ENCODE measurements at places on chromosomes 1 and 21.

DNA sequence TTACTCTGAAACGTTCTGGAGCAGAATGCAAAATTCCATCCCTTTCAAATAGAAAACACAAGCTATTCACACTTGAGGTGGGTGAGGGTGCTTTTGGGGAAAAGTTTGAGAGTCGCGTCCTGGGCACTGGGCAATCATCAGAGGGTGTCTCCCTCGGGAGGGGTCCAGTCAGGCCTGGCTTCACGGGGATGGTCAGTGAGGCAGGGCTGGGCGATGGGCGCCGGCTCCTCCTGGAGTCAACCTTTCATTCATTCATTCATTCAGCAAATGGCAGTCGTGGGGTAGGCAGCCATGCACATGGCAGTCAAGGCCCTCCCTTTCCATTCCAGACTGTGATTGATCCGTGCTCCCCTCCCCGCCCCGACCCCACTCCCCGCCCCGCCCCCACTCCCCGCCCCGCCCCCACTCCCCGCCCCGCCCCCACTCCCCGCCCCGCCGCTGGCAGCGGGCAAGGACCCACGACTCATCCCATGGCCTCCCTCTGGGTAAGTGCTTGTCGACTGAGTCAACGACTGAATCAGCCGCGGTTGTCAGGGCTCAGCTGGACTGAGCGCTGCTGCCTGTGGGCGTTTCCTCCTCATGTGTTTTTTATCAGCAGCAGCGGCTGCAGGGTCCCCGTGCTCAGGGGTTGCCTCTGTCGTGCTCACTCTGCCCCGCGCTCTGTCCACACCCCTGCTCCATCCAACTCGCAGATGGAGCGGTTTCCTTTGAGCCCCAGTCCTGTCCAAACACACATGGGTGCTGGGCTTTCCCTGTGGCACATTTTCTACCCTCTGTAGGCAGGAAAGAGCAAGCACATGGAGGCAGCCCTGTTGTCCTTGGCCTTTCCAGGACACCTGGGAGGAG, 12.5 kb upstream of the SPSB1 start:
- peak; percentile 38 for DNase-seq

DNA sequence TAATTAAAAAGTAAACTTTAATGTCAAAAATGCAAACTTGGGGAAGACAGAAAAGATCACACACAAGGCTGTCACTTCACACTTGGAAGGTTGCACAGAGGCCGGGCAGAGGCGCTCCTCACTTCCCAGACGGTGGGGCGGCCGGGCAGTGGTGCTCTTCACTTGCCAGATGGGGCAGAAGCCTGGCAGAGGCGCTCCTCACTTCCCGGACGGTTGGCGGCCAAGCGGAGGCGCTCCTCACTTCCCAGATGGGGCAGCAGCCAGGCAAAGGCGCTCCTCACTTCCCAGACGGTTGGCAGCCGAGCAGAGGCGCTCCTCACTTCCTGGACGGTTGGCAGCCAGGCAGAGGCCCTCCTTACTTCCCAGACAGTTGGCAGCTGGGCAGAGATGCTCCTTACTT, 25.8 kb upstream of the IL6R start:
- no peak for DNase-seq

GRCh38 chr1:10615332-10615731, 140.6 kb downstream of the PEX14 start:
- DNase-seq, result no peak

DNA sequence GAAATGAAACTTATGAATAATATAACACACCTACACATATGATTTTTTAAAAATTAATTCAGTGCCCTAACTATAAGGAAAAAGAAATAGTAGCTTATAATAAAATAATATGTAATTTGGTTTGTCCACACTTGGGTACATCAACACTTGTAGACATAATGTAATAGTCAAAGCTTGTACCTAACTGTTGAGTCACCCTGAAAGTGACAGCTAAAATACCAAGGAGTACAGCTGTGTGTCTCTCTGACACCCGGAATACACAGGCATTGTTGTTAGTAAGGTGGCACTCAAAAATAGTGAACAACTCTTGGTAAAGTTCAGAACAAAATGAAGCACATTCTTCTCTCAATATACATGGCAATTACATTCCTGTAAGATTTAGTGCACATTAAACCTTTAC, 243.4 kb downstream of the TRABD2B start:
- no peak for DNase-seq

- DNase-seq, result no peak
Measured at GRCh38 chr1:163046071-163046470, 23.1 kb upstream of the RGS4 start.

DNA sequence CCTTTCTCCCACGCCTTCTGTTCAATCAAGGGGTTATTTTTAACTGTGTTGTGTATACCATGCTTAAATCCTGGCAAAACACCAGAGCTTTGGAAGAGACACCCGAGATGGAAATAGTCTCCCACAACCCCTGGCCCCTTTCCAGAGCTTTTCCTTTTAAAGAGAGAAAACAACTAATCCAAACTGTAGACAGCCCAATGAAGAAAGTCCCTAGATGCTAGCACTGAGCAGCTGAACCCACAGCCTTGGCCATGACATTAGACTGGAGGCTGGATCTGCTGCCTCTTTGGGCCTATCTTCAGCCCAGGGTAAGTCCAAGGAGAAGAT, 64.9 kb upstream of the ARTN start:
- DNase-seq, result no peak

DNA sequence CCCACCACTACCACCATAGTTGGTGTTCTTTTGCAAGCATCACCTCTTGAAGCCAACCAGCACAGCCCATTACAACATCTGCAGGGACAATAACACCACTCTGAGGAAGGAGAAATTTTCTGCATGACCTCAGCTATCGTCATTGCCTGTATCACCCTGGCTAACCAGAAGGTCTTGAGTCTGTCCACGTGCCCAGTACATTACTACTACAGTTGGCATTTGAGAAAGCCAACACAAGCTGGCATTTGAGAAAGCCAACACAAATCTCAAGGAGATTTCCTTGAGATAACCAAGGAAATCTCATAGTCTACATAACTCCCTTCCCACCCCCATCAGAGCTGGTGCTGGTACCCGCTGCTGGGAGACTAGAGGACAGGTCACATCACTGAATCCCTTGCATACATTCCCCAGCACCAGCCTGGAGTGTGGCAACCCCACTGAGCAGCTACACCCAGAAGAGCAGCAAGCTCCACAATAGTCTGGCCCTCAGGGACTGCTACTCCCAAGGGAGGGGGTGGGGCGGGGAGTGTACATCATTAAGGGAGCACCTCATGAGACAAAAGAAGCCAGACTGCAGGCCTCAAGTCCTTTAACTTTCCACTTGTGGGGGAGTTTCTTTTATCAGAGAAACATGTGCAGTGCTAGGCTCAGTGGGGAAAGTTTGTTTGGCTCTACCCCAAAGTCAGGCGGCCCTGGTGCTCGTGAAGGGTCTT, 46.0 kb upstream of the GUCA2A start:
- DNase-seq, result no peak

DNA sequence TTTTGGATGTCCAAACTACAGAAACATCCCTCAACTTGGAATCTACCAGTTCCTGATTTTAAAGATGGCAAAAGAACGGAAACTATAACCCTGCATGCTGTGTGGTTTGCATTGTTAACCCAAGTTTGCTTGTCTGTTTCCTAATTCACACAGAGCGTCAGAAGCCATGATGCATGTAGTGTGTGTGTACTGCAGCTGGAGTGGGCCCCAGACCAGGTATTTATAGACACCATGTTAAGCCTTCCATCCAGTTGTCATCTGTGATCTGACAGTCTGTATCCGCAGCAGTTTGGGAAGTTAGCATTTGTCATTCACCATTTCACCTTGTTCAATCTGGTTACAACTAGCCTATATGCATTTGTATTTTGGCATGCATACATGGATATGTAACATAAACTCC, 27.7 kb upstream of the PLEKHM2 start:
- DNase-seq, result no peak

GRCh38 chr1:93746021-93746812, 64.6 kb upstream of the BCAR3 start:
- no peak for DNase-seq

DNA sequence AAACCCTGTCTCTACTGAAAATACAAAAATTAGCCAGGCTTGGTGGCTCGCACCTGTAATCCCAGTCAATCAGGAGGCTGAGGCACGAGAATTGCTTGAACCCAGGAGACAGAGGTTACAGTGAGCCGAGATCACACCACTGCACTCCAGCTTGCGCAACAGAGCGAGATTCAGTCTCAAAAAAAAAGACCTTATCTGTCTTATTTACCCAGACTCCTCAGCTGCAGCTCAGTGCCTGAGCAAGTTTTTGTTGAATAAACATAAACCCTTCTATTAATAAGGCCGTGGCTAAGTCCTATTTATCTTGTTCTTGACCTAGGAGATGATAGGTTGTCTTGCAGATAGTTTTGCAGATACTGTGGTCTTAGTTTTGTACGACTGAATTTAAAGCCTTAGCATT, 136.4 kb upstream of the TMEM51 start:
- no peak for DNase-seq

- DNase-seq, result no peak
Measured at GRCh38 chr1:181259026-181259745, 170.7 kb downstream of the IER5 start.

DNA sequence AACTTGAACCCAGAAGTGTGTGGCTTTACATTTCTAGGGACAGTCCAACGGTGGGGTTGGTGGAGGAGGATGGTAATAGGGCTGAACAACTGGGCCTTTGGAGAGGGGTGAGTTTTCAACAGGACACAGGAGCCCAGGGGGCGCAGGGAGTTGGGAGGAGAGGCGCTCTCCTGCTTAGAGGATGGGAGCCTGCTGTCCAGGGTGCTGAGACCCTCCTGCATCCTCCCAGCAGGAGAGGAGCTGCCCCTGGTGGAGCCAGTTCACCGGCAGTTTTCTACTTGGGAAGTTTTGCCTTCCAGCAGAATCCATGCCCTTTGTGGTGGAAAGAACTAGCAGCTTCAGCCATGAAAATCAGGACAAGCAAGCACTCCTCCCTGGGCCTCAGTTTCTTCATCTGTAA, 8.6 kb downstream of the KCNC4 start:
- DNase-seq, result no peak

- DNase-seq, result no peak
Measured at GRCh38 chr1:51425273-51425672, 93.8 kb downstream of the EPS15 start.

GRCh38 chr1:221732052-221732451, 9.8 kb downstream of the DUSP10 start:
- DNase-seq, result no peak

- no peak for DNase-seq
Measured at GRCh38 chr1:241408170-241408569, 51.2 kb upstream of the RGS7 start.

DNA sequence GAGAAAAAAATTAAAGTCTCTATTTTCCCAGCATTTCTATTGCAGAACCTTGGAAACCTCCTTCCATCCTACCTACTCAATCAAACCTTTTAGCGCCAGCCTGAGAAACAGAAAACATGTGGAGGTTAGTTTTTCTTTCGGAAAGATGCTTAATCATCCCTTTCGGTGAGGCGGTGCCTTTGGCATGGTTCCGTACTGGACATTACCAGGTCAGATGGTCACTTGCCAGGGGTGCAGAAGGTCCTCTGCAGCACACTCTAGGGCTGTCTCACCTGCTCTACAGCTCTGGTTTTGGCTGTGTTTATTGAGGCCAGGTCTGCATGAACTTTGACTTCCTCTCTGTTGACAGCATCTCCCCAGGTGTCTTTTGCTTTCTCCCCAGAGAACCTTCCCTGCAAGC, 121.5 kb downstream of the PLD5 start:
- DNase-seq, result no peak

- DNase-seq, result no peak
Measured at GRCh38 chr1:237556911-237557310, 333.8 kb downstream of the ZP4 start.

GRCh38 chr1:185929776-185930175, 195.6 kb downstream of the HMCN1 start:
- DNase-seq, result no peak

- no peak for DNase-seq
Measured at GRCh38 chr1:187226396-187226795, 397.6 kb downstream of the PLA2G4A start.

DNA sequence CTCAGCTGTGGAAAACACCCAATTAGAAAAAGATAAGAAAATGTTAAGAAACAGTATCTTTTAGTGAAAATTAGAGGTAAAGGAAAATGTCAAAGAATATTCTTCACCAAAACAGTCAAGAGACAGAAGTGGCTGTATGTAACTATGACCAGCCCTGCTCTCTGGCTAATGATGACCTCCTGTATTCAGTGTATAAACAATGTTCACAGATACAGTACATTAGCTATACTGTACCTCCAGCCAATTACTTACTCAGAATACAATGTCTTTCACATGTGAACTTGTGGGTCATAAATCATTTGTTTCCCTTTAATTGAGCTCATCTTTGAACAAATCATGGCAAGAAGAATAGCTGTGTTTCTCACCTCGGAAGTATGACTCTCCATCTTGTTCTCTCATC, 432.0 kb downstream of the LMO4 start:
- no peak for DNase-seq

GRCh38 chr1:17642169-17642568, 102.7 kb downstream of the ARHGEF10L start:
- no peak for DNase-seq

DNA sequence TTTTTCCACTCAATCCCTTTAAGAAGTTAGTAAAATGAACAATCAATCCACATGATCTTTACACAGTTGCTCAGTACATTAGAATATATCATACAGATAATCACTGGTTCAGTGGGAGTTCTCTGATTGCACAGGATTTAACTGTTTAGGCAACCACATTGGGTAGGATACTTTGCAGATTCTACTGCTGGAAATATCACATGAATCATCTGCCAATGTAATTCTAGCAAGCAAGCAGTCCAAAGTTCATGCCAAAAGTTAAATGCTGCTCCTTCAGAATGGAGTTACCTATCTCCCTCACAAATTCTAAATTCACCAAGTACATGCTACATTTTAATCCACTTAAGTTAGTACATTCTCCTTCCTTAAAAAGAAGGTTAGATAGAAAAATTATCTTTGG, 52.4 kb downstream of the NEGR1 start:
- DNase-seq, result no peak

DNA sequence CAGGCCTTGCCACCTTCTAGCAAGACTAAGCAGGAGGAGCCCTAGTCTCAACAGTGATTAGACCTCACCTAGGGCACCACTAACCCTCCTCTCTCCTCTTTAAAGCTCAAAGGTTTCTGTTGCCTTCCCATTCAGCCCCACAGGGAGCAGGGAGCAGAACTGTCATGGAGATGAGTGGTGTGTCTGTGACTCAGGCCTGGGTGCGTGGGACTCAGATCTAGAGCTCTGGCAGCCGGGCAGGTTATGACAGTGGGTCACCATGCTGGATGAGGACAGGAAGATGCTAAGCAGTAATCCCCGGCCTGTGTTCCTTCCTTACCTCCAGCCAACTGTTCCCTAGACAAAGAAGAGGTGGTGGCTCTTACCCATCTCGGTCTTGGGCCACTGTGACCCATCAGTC, 60.1 kb upstream of the COA6 start:
- DNase-seq, result no peak

DNA sequence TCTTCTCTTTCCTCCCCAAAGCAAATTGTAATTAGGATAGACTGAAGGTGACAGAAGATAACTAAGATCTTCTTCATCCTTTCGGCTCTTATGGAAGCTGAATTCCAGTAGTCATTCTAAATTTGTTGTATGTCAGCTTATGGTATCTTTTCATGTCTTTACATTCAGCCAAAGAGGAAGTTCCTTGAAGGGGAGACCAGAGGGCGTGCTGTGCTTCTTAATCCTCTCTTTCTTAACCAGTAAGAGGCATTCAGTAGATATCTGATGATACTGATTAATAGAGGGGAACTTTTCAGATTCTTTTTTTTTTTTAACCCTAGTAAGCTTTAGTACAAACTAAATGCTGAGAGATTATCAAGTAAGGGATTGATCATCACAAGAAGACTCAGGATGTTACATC, 102.3 kb downstream of the OSBPL9 start:
- no peak for DNase-seq

GRCh38 chr1:40438391-40439015, 11.8 kb upstream of the ZFP69B start:
- DNase-seq, result peak; percentile 5
